Mucosa of gallbladder (tissue), 1 donor: ENCODE measurements at places on chromosomes 16 and 17. TPM values are rescaled to one million over a fixed set of nuclear protein-coding genes. Genes with fewer than 3 reads are reported as not detected.

DNA sequence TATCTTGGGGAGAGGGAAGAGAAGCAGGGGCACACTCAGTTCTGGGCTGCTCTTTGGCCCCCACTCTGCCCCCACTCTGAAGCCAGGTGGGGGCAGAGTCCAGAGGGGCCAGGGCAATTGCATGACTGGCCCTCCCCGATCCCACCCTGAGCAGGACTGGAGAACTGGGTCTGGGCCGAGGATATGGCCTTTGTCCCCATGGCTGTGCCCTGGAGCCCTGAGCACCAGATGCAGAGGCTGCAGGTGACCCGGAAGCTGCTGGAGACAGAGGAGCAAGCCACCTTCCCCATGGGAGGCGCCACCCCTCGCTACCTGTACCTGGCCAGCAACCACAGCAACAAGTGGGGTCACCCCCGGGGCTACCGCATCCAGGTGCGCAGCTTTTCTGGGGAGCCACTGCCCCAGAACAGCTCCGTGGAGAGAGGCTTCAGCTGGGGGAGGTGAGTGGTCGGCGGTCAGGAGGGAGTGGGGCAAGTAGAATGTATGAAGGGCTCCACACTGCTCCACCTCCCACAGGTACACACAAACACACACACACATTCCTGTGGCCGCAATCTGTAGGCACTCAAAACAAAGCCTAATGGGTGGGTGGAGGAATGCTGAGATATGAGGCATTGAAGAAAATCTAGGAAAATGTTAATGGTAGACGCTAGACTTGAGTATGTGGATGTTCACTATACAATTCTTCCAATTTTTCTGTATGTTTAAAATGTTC, 21.4 kb downstream of the AOC3 start:
- DNase-seq = no peak

- no peak for DNase-seq
These were observed 251.2 kb downstream of the ENGASE start for GRCh38 chr17:79325709-79326430.

GRCh38 chr17:77556383-77557061, 402.0 kb upstream of the TNRC6C start:
- DNase-seq = no peak

DNA sequence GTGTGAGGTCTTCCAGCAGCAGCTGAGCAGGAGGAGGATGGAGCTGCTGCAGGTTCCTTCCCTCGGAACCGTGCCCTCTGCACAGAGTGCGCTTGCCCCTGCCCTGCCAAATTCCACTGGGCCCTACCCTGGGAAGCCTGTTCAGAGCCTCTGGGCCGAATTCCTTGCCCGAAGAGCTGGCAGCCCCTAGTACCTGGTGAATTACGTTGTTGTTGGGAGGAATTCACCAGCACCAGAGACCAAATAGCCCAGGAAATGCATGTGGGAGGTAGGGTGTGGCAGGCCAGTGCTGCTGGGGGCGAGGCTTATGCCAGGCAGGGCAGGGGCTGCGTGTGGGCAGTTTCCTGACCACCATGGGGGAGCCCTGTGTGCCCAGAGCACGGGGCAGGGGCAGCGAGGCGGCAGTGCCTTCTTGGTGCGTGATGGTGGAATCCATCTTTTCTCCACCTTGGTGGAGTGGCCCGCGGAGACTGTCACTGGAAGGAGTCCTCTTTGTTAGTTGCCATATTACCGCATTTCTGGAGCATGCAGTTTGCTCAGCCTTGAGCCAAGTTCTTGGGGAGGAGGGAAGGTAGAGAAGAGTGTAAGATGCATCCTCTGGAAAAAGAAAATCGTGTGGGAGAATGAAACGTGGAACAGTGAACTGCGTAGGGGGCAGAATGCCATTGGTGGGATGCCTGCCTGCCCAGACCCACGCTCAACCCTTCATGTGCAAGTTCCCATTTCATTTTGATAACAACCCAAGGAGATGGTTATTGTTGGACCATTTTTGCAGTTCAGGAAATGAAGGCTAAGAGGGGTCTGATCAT, 2.3 kb downstream of the MRC2 start:
- no peak for DNase-seq

DNA sequence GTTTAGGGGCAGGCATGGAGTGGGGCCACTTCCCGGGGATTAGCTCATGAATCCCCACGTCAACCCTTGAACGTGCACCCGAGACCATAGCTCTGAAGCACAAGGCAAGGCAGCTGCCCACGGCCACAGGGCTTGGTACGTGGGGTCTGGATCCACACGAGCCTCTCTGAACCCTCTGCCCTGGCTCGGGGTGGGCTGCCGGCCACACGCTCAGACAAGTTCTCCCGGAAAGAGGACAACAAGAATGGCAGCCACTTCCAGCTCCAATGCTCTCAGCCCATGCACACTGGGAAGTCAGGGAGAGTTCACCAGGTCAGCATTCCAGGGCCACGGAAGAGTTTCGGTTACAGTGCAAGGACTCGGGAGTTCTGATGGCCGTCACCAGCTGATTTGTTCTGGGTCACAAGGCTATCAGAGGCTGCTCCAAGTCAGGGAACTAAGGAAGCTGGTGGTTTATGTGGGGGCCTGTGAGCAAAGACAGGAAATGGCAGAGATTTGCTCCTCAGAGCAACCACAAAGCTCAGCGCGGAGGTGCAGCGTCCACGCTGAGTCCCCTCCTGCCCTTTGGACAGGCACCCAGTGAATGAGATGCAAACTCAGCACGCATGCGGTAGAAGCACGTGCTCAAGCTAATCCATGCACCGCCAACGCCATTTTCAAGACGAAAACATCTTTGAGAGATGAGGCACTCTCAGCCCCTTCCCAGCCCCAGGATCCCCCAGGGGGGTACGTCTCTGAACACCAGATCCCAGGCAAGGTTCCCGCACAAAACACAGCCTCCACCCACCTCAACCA, 356.4 kb downstream of the FOXL1 start:
- DNase-seq = no peak

GRCh38 chr16:78890373-78890895, 710.1 kb downstream of the MAF start:
- no peak for DNase-seq

GRCh38 chr17:74379495-74380085, 12.3 kb downstream of the GPR142 start:
- peak; percentile 92 for DNase-seq

GRCh38 chr17:8186787-8187516, 3.0 kb downstream of the BORCS6 start:
- peak; percentile 95 for DNase-seq

GRCh38 chr16:66948134-66948836, 12.8 kb upstream of the CES3 start:
- DNase-seq = no peak

DNA sequence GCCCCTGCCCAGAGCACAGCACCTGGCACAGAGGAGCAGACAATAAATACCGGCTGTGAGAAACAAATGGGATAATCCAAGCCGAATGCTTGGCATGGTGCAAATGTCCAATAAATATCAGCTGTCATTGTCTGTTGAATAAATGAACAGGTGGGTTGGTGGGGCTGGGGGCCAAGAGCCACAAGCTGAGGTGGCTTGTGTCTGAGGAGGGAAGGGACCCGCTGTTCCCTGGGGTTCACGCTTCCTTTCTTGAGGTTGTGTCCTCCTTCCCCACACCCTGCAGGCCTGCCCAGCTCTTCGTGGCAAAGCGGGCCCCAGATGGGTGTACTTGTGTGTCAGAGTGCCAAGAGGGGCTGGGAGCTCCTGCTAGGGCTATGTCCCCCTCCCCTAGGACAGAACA, 38.6 kb downstream of the ARHGAP27 start:
- DNase-seq = no peak

- peak; percentile 9 for DNase-seq
These were observed 16.4 kb upstream of the METRNL start for GRCh38 chr17:83062818-83063671.

- DNase-seq = no peak
These were observed 9.6 kb upstream of the APRT start for GRCh38 chr16:88821168-88821850.

- no peak for DNase-seq
These were observed 56.8 kb upstream of the CREBBP start for GRCh38 chr16:3937066-3937875.

GRCh38 chr17:39402244-39402889, 941 bp upstream of the FBXL20 start:
- peak; percentile 93 for DNase-seq

DNA sequence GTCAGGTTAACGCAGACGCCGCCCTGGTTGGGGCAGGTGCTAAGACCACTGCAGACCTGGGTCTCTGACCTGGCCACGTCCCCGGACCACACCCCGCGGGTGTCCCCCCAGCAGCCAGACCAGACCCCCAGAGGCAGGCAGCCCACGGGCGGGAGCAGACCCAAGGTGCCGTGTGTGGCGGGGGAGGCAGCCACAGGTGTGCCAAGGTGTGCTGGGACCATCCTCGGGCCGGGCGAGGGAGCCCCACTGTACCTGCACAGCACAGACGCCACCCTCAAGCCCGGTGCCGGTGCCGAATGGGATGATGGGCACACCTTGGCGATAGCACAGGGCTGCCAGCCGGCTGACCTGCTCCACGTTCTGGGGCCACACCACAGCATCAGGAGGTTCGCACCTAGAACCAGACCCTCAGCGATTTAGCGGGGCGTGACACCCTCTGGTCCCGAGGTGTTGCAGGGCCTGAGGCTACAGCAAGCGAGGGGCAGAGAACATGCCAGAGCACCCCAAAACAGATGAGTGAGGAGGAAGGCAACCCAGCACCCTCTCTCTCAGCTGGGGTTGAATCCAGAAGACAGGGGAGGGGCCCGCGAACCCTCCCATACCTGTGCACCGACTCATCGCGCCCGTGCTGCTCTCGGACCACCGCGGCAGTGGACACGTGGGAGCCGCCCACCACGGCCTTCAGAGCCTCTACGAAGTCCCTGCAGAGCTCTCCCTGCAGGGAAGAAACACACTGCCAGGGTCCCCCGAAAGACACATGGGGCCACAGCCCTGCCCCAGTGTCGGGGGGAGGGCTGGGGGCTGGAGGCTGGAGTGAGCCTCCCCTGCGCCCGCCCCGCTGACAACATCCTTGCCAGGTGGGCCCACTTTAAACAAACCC, 1.4 kb downstream of the LDHD start:
- no peak for DNase-seq

DNA sequence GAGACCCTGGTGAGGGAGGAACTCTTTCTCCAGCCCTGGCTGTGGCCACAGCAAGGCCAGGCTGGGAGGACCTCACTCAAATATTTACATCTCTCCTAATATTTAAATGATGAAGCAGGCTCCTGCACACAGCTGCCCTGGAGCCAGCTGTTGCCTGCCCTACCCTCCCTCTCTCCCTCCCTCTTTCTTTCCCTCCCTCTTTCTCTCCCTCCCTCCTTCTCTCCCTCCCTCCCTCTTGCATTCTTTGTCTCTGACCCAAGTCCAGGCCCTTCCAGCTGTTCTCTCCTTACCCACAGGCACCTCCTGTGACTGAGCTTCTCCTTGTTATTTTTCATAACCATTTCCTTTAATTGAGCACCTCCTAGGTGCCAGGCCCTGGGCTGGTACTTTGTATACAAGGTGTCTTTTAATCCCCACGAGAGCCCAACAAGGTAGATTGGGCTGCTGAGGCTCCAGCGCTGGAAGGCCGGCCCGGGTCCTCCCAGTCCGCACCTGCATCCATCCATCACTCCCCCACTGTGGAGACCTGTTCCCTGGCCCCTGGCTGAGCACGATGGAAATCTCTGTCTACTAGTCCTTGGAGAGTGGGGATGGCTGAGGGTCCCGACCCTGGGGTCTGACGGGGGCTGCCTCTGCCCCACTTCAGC, 242.3 kb downstream of the SEC14L1 start:
- DNase-seq = no peak

DNA sequence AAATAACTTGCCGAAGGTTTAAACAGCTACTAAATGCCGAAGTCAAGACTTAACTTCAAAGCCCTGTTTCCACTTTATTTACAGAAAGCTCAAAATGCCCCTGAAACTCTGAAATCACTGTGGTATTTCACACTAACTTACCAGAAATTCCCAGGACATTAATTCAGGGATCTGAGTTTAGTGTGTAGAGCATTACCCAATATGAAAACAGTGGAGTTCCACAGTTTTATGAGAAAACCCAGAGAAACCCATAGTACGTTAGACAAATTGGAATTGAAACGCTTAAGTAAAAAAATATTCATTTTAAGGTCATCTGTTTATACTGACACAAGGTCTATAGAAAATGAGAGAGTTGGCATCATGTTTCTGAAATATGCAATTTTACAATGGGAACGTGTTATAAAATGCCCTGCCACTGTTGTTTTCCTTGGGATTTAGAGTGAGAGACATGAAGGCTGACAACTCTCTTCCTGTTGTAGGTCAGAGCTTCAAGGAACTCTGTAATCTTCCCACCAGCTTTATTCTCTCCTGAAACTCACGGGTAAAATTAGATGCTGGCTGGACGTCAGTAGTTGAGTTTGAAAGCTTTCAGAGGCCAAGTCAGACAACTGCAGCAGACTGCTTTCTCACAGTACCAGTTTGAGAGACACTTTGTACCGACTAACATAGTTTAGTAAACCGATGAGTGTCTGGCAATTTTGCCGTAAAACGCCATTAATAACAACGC, 139.4 kb upstream of the TBX2 start:
- DNase-seq = no peak

DNA sequence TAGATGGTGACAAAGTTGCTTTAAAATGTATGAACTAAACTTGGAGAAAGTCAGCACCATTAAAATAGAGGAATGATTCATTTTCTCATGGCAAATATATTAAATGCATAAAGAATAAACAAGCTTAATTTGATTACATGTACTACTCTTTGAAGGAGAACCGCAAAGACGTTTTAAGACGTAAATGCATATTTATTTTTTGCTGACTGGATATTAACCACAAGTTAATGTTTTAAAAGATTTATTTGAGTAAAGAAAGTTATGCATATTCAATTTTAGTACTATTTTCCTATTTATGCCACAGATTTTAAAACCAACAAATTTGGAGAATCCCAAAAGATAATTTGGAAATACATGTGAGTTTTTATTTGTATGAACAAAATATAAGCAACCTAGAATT, 1121.9 kb downstream of the CDH8 start:
- DNase-seq = no peak

- no peak for DNase-seq
These were observed 54.4 kb upstream of the ARHGAP44 start for GRCh38 chr17:12734926-12735325.

- no peak for DNase-seq
These were observed 59.3 kb downstream of the KLHDC4 start for GRCh38 chr16:87706278-87707000.

DNA sequence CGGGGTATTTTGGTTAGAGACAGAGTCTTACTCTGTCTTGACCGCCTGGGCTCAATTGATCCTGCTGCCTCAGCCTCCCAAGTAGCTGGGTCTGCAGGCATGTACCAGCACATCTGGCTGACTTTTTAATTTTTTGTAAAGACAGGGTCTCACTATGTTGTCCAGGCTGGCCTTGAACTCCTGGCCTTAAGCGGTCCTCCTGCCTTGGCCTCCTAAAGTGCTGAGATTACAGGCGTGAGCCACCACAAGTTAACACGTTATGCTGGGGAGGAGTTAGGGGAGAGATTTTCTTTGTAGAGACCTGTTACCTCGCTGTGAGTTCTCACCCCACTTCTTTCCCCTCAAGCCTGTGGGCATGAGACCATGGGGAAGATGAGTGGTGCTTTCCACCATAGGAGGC, 1.8 kb upstream of the CES4A start:
- no peak for DNase-seq

The TNP2 gene
- not detected for total RNA-seq

The C1QBP gene
- total RNA-seq = 78.0 TPM

The EXOC7 gene
- 163 TPM for total RNA-seq

The CCL4 gene
- 27.6 TPM for total RNA-seq

The SMIM22 gene
- total RNA-seq = 194 TPM

The LRRC75A gene
- 7.0 TPM for total RNA-seq

The CDC42EP4 gene
- 77.6 TPM for total RNA-seq

The PIRT gene
- total RNA-seq = 0.32 TPM

The ASGR1 gene
- total RNA-seq = 5.0 TPM

The BLTP2 gene
- 161 TPM for total RNA-seq

The OR3A3 gene
- total RNA-seq = not detected

The WFIKKN2 gene
- total RNA-seq = 0.63 TPM
